Type B pancreatic cell (in vitro differentiated cells): ENCODE measurements at places on chromosomes 11 and 22. TPM values are rescaled to one million over a fixed set of nuclear protein-coding genes. Genes with fewer than 3 reads are reported as not detected.

GRCh38 chr11:1387521-1387920 is 2.2 kb upstream of the BRSK2 start:
- no peak for DNase-seq

- no peak for DNase-seq
Observed at GRCh38 chr11:86736291-86737143, 63.8 kb upstream of the PRSS23 start.

DNA sequence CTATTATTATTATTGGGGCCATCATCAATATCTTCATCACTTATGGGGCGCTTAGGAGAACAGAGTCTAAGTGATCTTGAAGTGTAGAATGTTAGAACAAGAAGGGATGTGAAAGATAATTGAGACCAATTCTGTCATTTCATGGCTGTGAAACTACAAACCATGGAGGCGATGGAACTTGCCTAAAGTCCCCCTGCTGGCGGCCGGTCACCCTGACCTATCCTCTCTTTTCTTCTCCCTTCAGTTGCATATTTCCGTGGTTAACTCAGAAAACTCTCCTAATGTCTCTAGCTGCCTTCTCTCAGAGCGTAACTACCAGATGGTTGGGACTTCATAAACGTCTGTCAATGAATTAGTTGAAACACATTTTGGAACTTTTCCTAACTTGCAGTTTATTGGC is 6.6 kb upstream of the OR4B1 start:
- DNase-seq = no peak

GRCh38 chr11:126426820-126427749 is 71.6 kb downstream of the ST3GAL4 start:
- no peak for DNase-seq

GRCh38 chr11:65965986-65966762 is 4.6 kb downstream of the SART1 start:
- DNase-seq = no peak

DNA sequence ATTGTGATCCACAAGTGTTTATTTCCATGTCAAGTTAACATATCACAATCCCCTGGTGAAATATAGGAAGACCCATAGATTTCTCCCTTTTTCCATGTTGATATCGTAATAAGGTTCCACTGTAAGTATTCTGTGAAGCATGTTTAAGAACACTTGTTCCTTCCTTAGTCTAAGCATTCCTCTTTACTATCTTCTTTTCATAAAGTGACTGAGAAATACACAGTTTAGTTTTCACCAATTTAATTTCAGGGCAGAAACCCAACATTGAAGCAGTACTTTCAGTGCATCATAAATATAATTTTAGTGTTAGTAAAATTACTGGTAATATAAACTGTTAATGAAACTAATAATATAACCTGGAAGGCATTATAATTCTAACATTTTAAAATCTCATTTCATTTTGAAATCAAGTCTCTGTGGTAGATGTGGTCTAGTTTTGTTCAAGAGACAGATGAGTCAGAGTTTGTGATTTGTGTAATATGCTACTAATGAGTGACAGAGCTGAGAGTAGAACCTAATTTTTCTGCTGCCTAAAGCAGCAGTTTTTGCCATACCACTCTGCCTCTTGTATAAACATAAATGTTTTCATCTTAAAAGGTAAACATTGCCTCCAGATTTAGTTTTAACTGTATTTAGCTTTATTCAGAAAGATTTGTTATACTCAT is 79.4 kb downstream of the ATM start:
- no peak for DNase-seq

- DNase-seq = no peak
Observed at GRCh38 chr11:9001736-9002135, 2.1 kb downstream of the NRIP3 start.

DNA sequence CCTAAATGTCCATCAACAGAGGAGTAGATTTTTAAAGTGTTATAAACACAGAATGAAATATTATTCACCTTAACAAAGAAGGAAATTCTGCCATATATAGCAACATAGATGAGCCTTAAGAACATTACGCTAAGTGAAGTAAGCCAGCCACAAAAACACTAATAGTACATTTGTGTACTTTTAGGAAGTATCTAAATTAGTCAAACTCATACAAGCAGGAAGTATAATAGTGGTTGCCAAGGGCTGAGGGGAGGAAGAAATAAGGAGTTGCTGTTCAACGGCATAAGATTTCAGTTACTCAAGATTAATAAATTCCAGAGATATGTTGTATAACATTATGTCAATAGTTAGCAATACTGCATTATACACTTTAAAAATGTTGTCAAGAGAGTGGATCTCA is 181.7 kb upstream of the ZC3H12C start:
- no peak for DNase-seq

- DNase-seq = no peak
Observed at GRCh38 chr11:99410636-99411035, 389.9 kb downstream of the CNTN5 start.

DNA sequence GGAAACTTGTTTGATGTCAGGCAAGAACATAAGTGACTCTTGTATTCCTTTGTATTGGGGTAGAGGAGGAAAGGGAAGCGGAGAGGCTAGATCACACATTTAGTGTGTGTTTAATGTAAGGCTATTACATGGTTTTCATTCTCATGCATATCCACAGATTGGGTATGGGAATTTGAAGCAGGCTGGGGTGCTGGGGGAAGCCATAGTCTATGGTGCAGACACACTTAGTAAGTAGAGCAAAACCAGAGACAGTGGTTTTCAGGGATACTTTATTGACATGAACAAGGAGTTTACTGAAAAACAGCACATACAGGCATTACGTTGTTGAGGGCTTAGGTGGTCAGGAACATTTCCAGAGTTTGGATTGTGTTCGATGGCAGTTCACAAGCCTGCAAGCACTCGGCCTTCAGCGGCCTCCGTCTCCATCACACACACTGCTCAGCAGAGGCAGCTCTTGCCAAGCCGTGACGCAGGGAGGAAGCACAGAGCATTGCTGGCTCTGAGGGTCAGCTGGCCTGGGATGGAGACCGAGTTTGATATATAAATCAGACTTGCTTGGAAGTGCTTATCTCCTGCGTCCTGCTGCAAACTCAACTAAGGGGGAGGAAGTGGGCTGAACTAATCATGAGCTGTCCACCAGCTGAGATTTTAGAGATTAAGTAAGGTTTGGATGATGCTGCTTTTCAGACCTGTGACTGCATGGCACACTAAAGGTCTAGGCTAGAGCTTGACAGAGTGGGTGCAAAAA is 25.3 kb downstream of the SCN3B start:
- DNase-seq = no peak

DNA sequence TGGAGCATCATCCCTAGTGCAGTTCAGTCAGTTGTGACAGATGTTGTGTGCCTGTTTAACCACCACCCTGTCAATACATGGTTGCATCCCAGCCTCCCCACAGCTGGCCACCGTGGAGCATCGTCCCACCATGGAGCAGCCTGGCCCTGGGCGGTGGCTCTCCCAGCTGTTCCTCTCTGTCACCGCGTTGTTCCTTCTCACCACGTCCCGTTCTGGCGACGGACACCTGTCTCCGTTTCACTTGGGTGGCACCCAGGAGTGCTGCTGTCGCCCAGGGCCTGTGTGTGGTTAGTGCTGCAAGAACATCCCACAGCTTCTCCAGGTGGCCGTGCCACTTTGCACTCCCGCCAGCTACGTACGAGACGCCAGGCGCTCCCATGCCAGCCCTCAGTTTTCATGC is 26.5 kb downstream of the MUC6 start:
- no peak for DNase-seq

GRCh38 chr11:80718611-80719291 is 1277.9 kb upstream of the TENM4 start:
- DNase-seq = no peak

DNA sequence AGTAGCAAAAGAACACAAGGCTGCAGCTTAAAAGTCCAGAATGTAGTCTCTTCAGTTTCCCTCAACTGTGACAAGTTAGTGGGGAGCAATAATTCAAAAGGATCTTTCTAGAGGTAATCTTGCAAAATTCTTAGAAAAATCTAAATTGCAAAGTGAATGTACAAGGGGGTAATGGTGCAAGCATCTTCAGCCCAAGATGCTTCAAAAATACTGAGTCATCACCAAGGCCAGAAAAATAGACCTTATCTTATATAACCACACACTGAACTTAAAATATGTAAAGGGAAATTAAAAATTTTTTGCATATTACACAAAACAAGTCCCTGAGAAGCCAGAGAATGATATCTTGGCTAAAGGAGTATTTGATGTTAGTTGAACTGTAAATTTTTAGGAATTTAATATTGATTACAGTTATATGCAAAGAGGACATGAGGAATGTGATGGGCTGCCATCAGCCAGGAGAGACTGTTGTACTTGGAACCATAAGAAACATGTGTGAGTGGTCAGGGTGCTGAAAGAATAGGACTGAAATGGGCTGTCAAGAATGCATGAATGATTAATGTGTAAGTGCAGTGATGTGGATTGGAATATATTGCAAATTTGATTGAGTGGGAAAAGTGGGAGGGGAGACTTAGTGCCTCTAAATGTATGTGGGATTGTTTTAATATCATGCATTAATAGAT is 85.7 kb upstream of the LIN7C start:
- no peak for DNase-seq

DNA sequence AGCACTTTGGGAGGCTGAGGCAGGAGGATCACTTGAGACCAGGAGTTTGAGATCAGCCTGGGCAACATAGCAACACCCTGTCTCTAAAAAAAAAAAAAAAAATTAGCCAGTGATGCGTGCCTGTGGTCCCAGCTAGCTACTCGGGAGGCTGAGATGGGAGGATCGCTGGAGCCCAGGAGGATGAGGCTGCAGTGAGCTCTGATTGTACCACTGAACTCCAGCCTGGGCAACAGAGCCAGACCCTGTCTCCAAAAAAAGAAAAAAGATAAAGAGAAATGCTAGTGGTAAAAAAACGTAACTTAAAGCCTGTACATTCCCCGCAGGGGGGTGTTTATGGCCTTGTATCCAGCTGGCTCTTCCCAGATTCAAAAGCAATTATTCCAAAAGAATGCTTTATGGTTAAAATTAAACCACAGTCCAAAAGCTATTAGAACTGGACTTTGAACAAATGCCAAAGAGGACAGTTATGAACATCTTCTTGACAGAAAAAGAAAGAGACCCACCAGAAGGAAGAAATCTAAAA is 16.4 kb upstream of the SNX32 start:
- DNase-seq = no peak

GRCh38 chr22:43511276-43511910 is 99.6 kb downstream of the MPPED1 start:
- no peak for DNase-seq

DNA sequence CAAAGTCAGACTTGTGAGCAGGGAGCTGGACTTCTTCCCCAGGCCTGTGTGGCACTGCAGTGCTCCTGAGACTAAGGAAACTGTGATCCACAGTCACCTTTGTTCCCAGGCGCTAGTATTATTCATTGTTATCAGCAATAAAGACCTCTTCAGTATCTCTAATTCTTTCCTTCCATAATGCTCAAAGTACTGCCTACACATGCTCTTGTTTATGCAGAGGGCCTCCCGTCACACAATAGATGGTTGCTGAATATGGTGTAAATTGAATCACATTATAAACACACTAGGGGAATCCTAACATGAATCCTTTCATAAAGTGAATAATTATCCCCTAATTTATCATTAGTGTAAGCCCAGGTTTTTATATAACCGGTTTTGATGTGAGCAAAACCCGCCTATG is 493.3 kb downstream of the BUD13 start:
- DNase-seq = no peak

DNA sequence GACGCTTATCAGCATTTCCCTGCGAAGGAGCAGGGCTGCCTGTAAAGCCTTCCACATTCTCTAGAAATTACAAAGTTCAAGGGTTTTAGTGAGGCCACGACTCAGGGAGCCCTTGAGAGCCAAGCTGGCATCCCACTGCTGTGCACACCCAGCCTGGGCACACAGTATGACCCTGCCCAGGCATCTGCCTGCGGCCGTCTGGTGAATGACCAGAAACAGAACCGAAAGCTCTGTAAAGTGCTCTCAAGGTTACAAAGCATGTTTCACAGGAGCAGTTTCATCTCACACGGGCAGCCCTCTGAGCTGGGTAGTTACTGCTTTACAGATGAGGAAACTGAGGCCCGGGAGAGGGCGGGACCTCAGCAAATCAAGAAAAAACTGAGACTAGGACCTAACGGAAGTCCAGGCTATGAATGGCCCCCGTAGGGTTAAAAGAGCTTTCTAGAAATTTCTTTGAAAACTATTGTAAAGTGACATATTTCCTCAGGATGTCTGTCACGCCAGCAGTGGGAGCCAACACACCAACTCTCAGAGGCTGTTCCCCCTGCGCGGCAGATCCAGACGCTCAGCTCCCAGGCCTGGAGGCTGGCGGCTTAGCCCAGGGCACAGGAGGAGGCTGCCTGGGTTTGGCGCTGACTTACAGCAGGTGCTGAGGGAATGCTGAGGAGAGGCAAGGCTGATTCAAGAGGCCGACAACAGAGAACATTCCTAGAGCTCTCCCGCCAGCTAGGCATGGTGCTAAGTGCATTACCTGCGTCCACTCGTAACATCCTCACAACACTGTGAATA is 7.7 kb upstream of the TCF20 start:
- peak; percentile 64 for DNase-seq

CBLIF gene
- total RNA-seq = 11.2 and 54.6 TPM in 2 replicates

ROBO4 gene
- total RNA-seq = not detected in 2 replicates

NOL12 gene
- total RNA-seq = 18.5 and 23.9 TPM in 2 replicates

UEVLD gene
- 15.7 and 22.4 TPM in 2 replicates for total RNA-seq

ACRV1 gene
- total RNA-seq = not detected in 2 replicates

LRRC56 gene
- 1.7 and 1.8 TPM in 2 replicates for total RNA-seq

SLC7A4 gene
- 3.3 and 6.7 TPM in 2 replicates for total RNA-seq

ISX gene
- total RNA-seq = 4.0 and 9.4 TPM in 2 replicates

SCGB1C1 gene
- not detected in 2 replicates for total RNA-seq

LIF gene
- 3.8 and 9.8 TPM in 2 replicates for total RNA-seq

PTPRCAP gene
- total RNA-seq = 1.1 and 2.0 TPM in 2 replicates

MS4A12 gene
- not detected in 2 replicates for total RNA-seq
